Right cardiac atrium (tissue), 5 donors: ENCODE measurements at places on chromosomes 1 and 21. TPM values are rescaled to one million over a fixed set of nuclear protein-coding genes. Genes with fewer than 3 reads are reported as not detected.
A peak's percentile ranks its signal among the peaks of the same experiment; 100 is the strongest.

GRCh38 chr1:1799716-1800115, 21.4 kb upstream of the NADK start:
- no peak for DNase-seq

DNA sequence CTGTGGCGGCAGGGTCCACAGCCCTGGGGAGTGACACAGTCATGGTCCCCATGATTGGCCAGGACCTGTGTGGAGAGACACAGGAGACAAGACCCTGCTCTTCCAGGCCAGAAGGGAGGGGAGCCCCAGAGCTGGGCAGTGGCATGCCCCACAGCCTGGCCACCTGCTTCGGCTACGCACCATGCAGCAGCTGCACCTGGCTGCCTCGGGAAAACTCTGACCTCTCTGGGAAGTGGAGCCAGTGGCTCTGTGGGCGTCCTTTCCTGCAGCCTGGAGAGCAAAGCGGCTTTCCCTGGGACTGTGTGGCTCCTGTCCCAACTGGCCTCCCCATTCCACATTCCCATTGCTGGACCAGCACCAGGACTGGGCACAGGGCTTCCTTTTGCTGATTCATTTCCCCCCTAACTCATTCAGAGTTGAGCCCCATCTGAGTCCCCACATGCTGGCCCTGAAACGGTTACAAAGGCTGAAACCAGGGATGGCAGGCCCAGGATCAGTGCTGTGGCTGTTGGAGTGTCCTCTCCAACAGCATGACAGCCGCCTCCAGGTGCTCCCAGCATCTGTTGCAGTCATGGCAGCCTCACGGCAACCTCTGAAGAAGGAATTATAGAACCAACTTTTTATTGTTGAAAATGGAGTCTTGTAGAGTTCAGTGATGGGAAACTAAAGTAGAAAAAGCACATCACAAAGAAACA, 15.0 kb downstream of the OXCT2 start:
- DNase-seq = no peak

GRCh38 chr1:204456826-204457442, 37.7 kb downstream of the PIK3C2B start:
- DNase-seq = peak; percentile 56

GRCh38 chr21:36909901-36910561, 56.4 kb downstream of the HLCS start:
- DNase-seq = no peak

GRCh38 chr1:246597340-246597739, 31.1 kb downstream of the CNST start:
- DNase-seq = peak; percentile 77

DNA sequence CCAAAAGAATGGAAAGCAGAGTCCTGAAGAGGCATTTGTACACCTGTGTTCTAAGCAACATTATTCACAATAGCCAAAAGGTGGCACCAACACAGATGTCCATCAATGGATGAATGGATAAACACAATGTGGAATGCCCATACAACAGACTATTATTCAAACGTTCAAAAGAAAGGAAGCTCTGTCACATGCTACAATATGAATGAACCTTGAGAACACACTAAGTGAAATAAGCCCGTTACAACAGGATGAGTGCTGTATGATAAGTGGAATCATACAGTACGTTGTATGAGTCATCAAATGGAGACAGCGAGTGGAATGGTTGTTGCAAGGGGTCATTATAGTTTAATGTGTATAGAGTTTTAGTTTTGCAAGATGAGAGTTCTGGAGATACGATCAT, 80.1 kb downstream of the SH3BGR start:
- DNase-seq = no peak

DNA sequence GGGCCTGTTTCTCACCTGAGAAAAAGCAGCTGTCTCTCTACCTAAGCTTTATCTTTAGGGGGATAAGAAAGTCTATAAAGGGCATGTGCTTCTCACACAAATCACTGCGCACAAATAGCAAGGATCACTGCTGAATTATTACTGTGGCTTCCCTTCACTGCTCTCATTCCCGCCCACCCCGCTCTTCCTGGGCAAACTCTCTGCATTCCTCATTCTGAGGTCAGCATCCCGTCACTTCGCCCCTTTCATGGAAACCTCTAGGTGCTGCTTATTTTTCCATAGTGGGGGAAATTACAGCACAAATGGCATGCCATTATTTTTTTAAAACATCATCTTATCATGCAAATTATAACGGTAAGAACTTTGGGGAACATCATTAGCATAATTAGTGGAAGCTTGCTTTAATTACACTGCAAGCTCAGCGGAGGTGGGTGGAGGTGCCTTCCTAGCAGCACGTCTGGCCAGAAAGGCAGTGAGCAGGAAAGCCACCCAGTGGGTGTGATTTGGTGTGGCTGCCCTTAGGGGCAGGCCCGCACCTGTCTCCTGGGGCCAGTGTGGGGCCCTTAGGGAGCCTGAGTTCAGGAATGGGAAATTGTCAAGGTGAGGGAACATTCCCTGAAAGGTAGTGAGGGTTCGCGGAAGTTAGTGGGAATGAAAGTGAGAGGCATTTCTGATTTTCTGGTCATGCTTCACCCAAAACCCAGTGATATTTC, 105.9 kb downstream of the LAMC2 start:
- DNase-seq = peak; percentile 79

GRCh38 chr1:40711465-40712404, 20.2 kb downstream of the NFYC start:
- DNase-seq = no peak

GRCh38 chr1:73104749-73105148, 822.4 kb upstream of the NEGR1 start:
- DNase-seq = no peak

- no peak for DNase-seq
These were observed 34.1 kb downstream of the KIAA1614 start for GRCh38 chr1:180946541-180947498.

DNA sequence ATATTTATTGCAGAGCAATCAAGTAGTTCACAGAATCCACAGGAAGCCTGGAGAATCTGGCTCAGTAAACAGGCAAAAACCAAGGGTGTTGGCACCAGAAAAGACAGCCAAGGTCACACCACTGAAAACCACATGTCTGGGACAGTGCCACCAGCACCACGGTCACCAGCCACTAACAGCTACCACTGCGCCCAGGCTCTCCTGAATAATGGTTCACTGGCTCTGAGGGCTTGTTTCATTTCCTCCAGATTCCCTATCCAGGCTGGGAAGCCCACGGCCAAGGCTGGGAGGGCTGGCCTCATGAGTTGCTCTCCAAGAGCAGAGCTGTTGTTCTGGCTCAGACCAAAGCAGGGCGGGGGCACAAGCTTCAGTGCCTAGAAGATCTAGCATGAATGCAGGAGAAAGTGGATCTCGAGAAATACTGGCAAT, 54.5 kb upstream of the PTGFRN start:
- DNase-seq = peak; percentile 66

DNA sequence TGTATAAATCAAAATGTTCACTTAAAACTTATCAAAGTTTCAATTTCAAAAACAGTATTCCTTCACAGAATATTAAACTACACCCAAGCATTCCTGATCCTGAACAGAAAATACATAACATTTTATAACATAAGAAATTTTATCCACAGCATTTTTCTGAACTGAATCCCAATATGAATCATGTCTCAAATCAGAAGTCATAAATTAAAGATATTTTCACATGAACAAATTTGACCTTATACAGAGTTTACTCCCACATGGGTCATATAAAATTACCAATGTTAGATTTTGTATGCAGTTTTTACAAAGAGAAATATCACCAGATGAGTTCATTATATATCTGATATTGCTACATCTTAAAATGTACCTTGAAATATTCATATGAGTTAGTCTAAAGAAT, 48.6 kb upstream of the ASPM start:
- no peak for DNase-seq

Gene GPN2
- 18.4 TPM for total RNA-seq

- no peak for DNase-seq
These were observed 184.9 kb downstream of the ZC3H11B start for GRCh38 chr1:219427989-219428388.

GRCh38 chr1:41954533-41954944, 35.8 kb upstream of the HIVEP3 start:
- DNase-seq = no peak

Gene DMBX1
- not detected for total RNA-seq

DNA sequence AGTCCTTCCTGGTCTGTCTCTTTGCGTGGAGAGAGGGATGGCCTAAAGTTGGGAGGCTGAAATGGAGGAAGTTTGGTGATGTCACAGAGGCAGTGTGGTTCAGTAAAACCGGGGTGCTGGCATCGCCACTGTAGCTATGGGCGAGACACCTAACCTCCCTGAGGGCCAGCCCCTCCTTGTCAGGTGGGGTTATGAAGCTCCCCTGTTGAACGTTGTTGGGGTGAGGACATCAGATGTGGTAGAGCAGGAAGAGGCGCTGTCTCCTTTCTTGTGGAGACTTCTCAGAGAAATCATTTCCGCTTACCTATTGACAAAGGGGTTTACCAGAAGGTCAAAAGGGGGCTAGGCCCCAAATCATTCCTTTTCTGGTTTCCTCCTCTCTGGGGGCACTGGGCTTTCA, 294.7 kb downstream of the SIPA1L2 start:
- DNase-seq = no peak

DNA sequence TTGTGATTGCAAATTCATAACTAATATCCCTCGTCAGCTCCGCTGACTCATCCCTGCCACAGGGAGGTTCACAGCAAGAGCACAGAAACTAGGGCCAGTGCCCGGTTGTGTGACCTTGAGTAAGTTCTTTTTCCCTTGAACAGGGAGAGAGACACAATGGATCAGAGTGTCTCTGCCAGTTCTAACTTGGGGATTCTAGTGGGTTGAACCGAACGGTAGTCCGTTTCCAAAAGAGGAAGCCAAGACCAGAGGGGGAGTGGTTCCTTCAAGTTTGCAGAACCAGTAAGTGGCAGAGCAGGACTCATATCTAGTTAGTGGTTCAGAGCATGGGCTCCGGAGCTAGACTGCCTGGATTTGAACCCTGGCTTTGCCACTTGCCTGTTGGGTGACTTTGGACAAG, 4.9 kb upstream of the SHISA4 start:
- DNase-seq = no peak

Gene S100A1
- total RNA-seq = 1,305 TPM

Gene TEX38
- not detected for total RNA-seq

Gene IL10
- 5.9 TPM for total RNA-seq

Gene CHI3L2
- 20.7 TPM for total RNA-seq

Gene CAMTA1
- total RNA-seq = 155 TPM

DNA sequence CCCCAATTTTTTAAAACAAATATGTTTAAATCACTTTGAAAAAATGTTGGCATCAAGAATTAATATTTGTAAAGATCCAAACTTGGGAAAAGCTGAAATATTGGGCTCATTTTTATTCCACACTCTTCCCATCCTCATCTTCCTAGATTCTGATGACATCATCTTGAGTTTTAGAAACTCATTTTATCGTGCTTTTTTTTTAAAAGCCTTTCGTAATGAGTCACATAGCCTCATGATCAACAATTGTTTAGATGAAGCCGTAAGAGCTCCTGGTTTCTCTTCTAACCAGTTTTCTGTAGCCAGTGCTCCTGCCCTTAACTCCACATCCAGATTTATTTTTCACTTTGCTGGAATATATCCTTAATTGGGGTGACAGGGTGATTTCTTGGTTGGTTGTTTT, 78.6 kb downstream of the POFUT2 start:
- no peak for DNase-seq

GRCh38 chr21:44710294-44710665, 1.1 kb downstream of the TSPEAR start:
- DNase-seq = no peak

GRCh38 chr1:86154571-86155050, 2.0 kb downstream of the COL24A1 start:
- peak; percentile 23 for DNase-seq

GRCh38 chr1:222979561-222979960, 163.5 kb downstream of the TLR5 start:
- no peak for DNase-seq

GRCh38 chr1:60679524-60680375, 402.6 kb upstream of the NFIA start:
- no peak for DNase-seq

Gene LGR6
- total RNA-seq = 29.0 TPM

Gene PADI1
- total RNA-seq = not detected

Gene TDRD5
- total RNA-seq = not detected

- no peak for DNase-seq
These were observed 72.7 kb downstream of the HUNK start for GRCh38 chr21:31945546-31945945.
